ENCODE measurements at places on chromosomes 6 and 20.

- DNase-seq: no peak
- H3K27ac ChIP-seq: no peak overlapping the region
- H3K36me3 ChIP-seq: no peaks in the 10 kb centered on the region
- H3K27me3 ChIP-seq: 0 out of 2 replicates have a peak, but pooled peaks cover 2% of the 10 kb centered on the region
Observed at GRCh38 chr6:142744836-142745235, 200.1 kb downstream of the HIVEP2 start.

- H3K4me1 ChIP-seq: peaks cover 31% of the 10 kb centered on the region
- peak overlapping the region; percentile 98 for H3K27ac ChIP-seq
- DNase-seq: no peak
- no peaks in the 10 kb centered on the region for H3K27me3 ChIP-seq
- no peaks in the 10 kb centered on the region for H3K36me3 ChIP-seq
Observed at GRCh38 chr6:31659649-31660380, 763 bp downstream of the C6orf47 start.

DNA sequence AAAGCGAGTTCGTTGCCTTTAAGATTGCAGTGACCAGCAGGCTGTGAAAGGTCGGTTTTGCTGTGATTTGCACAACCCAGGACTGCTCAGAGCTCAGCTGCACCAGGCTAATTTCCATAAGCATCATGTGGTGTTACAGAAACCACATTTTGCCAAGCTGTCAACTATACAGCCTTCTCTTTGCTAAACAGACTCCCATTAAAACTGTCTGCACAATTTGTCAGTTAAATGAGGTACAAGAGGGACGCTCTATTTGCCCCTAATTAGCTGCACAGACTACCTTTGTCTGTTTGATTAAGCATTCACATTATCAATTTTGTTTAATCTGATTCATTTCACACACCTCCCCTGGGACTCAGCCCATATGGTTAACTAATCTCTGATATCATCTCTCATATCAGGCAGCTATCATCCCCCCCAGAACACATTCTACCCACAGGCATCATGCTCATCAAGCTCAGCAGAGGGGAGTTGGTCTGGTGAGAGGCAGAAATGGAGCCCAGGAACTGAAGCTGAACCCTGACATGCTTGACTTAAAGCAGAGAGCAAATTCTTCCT lies 62.1 kb downstream of the OLIG3 start:
- H3K27ac ChIP-seq: no peak overlapping the region
- no peak for DNase-seq

DNA sequence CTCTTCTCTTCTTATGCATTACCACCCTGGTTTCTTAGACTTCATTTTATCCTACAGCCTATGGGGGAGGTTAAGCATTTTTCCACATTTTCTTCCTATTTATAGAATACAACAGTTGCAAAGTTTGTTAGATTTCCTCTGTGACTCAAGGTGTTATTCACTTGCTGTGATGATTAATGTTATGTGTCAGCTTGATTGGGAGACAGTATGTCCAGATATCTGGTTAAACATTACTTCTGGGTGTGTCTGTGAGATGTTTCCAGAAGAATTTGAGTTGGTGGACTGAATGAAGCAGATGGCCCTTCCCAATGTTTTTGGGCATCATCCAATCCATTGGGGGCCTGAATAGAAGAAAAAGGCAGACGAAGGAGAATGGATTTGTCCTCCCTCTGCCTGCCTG lies 131.3 kb downstream of the C6orf118 start:
- H3K4me1 ChIP-seq: no peaks in the 10 kb centered on the region
- no peak overlapping the region for H3K27ac ChIP-seq
- DNase-seq: no peak
- no peaks in the 10 kb centered on the region for H3K36me3 ChIP-seq

Data from Panc1 (cell line).